Muscle of leg (tissue), 16 donors: ENCODE measurements at places on chromosomes 5 and 9.

DNA sequence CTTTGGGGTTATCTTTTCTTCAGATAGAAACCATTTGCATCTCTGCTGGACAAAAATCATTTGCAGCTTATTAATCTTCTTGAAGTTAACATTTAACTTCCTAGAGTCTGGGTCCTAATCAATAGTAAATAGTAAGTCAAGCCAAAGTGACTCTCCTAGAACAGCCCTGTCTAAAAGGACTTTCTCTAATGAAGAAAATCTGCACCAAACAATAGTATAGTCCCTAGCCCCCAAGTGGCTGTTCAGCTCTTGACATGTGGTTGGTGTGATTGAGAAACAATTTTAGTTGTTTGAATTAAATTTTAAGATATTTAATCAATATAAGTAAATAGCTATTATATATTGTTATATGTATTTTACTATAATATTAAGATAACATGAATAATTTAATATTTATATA lies 64.6 kb upstream of the SHB start:
- no peak overlapping the region for H3K4me3 ChIP-seq
- no peaks in the 10 kb centered on the region for H3K36me3 ChIP-seq
- H3K27me3 ChIP-seq: peaks cover 3% of the 10 kb centered on the region
- no peak for DNase-seq
- H3K27ac ChIP-seq: no peak overlapping the region

- H3K36me3 ChIP-seq: peaks cover 4% of the 10 kb centered on the region
- peaks cover 4% of the 10 kb centered on the region for H3K4me1 ChIP-seq
- H3K4me3 ChIP-seq: no peak overlapping the region
- no peak for DNase-seq
- no peaks in the 10 kb centered on the region for H3K27me3 ChIP-seq
These were observed 57.6 kb downstream of the NLN start for GRCh38 chr5:65779643-65780042.

DNA sequence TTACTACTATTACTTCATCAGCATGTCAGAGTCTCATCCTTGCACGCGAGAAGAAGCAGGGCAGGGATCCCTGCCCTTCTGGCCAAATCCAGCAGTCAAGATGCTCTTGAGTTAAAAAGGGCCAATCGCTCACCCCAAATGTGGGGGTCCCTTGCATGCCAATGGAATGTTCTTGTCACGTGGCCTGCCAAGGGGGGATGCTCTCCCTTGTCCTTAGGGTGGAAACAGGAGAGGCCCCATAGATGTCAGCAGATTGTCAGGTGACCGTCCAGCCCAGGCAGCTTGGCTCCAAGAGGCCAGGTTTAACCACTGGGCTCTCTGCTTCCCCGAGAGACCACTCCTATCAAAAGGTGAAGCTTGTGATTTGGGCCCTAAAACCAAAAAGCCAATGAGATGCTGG lies 25.3 kb upstream of the DUSP1 start:
- no peaks in the 10 kb centered on the region for H3K27me3 ChIP-seq
- no peak for DNase-seq
- peak overlapping the region; percentile 17 for H3K27ac ChIP-seq
- no peak overlapping the region for H3K4me3 ChIP-seq

GRCh38 chr9:14939378-14939777 lies 29.1 kb upstream of the FREM1 start:
- DNase-seq: no peak
- H3K27ac ChIP-seq: no peak overlapping the region
- no peaks in the 10 kb centered on the region for H3K27me3 ChIP-seq
- H3K4me1 ChIP-seq: no peaks in the 10 kb centered on the region
- H3K36me3 ChIP-seq: no peaks in the 10 kb centered on the region
- no peak overlapping the region for H3K4me3 ChIP-seq
